IMR-90 (cell line): ENCODE measurements at places on chromosomes 6 and 20. TPM values are rescaled to one million over a fixed set of nuclear protein-coding genes. Genes with fewer than 3 reads are reported as not detected.

DNA sequence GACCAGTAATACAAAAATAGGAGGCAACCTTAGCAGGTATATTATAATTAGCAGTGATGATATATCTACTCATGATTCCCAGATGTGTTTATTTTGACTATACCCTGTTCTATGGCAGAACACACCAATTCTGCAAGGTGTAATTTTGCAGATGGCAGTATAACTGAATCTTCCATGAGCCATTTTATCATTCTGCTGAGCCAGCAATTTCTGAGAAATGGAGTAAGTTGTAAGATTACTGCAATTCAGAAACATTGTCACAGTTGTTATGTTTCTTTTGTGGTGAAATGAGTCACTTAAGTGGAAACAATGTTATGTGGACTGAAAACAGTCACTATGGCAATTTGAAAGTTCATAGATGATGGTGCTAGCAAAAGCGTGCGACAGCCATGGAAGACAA is 63.7 kb upstream of the RIMS1 start:
- DNase-seq, result no peak

GRCh38 chr6:129597023-129597713 is 112.8 kb downstream of the ARHGAP18 start:
- no peak for DNase-seq

DNA sequence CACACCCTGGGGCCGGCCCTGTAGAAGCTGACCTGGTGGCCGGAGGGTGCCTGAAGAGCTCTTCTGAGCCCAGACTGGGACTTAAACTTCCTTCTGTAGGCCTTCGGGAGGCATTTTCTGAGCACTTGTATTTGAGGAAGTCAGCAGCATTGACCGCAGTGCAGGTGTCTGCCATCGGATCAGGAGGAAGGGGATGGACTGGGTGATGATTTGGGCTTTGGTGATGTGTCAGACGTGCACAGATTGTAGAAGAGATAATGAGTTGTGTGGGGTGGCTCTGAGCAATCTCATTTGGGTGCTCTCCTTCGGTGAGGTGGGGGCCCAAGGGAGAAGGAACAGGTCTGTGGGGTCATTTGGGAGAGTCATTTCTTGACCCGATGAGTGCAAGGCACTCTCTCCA is 150.9 kb downstream of the ARID1B start:
- no peak for DNase-seq

DNA sequence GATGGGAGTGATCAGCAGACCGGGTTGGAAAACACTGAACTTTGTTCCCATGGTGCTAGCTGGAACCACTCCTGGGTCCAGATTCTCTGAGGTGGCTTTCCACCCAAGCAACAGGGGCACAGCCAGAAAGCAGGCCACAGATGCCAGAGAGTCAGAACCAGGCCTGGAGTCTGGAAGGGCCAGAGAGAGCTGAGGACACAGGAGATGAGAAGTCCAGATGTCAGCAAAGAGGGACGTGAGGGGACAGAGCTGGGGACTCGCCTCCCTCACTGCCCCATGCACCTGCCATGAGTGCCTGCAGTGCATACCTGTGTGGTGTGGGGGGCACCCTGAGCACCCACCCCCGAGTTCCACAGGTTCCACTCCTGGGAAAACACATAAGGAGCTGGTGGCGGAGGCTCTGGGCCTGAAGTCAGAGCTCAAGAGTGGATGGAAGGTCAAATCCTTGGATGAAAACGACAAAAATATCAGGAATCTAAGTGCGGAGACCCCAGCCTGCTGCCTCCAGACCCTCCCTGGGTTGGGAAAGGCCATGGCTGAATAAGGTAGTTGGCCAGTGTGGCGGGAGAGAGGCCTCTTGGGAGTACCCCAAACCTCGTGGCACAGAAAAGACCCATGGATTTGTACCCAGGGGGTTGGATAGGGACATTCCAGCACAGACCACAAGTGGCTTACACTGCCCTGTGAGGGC is 224.2 kb downstream of the SYNDIG1 start:
- DNase-seq, result no peak

GRCh38 chr6:127389706-127390105 is 46.3 kb upstream of the ECHDC1 start:
- no peak for DNase-seq

GRCh38 chr20:3699037-3699436 is 13.4 kb downstream of the SIGLEC1 start:
- DNase-seq, result no peak

- DNase-seq, result no peak
Measured at GRCh38 chr20:49918446-49918845, 3.1 kb upstream of the SPATA2 start.

The GABBR1 gene
- 5.9 and 6.9 TPM in 2 replicates for total RNA-seq

DNA sequence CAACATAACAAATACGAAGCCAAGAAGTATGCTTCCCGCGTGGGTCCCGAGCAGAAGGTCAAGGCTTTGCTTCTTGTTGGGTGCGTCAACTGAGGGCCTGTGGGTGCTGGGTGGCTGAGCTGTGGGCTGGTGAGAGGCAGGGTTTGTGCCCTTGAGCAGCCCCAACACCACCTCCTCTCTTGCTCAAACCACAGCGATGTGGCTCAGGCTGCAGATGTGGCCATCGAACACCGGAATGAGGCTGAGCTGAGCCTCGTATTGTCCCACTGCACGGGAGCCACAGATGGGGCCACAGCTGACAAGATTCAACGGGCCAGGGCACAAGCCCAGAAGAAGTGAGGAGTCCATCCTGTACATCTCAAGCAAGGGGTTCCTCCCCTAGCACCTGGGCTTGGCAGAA is 7.0 kb upstream of the PTPRA start:
- DNase-seq, result no peak

The BANF2 gene
- not detected in 2 replicates for total RNA-seq

GRCh38 chr6:135418040-135418760 is 79.3 kb downstream of the AHI1 start:
- no peak for DNase-seq

DNA sequence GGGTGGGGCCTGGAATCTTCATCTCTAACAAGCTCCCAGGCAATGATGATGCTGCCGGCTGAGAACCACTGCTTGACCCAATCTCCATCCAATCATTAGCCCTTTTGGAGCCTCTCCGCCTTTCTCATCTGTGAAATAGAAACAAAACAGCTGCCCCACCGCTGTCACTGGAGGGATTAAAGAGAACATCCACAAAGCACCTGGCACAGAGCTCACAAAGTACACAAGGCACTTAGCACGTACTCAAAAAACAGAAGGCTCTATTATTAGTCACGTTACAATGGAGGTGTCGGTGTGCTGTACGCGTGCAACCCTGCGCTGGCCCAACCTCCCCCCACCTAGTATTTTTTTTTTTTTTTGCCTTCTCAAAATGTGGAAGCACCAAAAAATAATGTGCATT is 213.5 kb upstream of the ARID1B start:
- no peak for DNase-seq

- DNase-seq, result no peak
Measured at GRCh38 chr6:75991941-75992340, 80.5 kb downstream of the IMPG1 start.

- DNase-seq, result no peak
Measured at GRCh38 chr6:154757352-154758050, 24.3 kb downstream of the SCAF8 start.

DNA sequence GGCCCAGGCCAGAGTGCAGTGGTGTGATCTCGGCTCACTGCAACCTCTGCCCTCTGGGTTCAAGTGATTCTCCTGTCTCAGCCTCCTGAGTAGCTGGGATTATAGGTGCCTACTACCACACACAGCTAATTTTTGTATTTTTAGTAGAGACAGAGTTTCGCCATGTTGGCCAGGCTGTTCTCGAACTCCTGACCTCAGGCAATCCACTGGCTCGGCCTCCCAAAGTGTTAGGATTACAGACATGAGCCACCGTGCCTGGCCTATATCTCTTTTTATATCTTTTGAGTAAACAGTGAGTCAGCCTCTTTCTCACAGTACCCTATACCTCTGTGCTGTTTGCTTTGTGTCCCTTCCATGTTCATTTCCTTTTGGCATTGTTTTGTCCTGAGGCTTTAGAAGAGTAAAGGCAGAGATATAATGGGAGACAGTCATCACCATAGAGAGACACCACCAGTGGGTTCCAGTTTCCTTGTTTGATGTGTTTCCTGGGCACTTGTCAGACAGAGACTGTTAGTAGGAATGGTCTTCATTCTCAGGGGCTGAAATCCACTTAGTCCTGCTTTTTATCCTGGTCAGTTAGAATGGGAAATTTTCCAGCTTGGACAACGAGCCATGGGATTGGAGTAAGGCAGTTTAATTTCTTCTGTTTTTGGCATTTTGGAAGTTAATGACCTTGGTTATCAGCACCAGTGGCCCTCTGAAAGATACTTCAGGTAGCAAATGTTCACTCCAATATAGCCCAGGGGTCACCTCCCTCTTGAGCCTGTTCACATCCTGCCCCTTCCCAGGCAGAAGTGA is 32.2 kb upstream of the ASXL1 start:
- peak; percentile 79 for DNase-seq

The ARMH2 gene
- total RNA-seq, result not detected in 2 replicates

DNA sequence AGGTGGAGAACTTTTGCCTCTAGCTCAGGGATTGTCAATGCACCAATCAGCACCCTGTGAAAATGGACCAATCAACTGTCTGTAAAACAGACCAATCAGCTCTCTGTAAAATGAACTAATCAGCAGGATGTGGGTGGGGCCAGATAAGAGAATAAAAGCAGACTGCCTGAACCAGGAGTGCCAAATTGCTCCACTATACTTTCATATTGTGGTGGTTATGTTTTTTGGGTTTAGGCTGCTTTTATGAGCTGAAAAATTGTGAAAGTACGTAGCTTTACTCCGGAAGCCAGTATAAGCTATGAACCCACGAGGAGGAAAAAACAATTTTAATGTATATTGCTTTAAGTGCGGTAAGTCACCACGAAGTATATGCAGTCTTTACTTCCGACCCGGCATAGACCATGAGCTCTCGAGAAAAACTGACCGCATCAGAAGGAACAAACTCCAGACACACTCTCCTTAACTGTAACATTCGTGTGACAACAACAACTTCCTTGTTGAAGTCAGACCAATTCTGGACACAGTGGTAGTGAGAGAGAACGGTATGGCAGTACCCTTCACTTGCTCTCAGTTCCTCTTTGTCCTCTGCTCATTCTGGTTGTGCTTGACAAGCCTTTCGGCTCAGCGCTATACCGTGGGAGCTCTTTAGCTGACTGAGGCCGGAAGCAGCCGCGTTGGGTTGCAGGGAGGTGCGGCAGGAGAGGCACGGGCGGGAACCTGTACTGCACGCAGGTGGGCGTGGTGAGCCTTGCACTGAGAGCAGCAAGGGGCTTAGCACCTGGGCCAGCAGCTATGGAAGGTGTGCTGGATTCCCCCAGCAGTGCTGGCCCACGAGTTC is 81.9 kb upstream of the E2F3 start:
- no peak for DNase-seq

- DNase-seq, result no peak
Measured at GRCh38 chr6:47804821-47805220, 23.0 kb downstream of the OPN5 start.

The FRK gene
- total RNA-seq, result under 0.01 TPM in 2 replicates

DNA sequence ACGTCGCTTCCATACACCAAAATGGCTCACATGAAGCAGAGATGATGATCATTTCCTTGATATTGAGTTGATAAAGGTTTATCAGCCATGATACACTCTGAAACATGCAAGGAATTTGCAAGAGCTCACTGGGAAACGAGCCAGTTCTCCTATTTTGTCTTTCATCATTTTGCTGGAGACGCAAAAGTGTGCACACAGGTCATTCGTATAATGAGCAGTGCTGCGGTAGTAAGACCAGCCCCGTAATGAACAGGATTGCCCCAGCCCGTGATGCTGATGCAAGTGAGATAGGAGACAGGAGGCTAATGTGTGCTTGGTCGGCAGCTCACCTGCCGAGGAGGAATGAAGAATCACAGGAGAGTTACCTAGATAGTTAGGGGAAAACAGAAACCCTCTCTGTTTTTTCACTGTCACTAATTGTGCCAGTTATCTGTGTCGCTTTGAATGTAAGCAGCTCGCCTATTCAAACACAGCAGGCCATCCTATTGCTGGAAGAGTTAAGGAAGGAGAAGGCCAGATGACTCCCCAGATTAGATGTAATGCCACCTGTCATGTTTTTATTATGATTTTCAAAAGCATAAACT is 391.8 kb downstream of the SAMD5 start:
- DNase-seq, result peak; percentile 18

DNA sequence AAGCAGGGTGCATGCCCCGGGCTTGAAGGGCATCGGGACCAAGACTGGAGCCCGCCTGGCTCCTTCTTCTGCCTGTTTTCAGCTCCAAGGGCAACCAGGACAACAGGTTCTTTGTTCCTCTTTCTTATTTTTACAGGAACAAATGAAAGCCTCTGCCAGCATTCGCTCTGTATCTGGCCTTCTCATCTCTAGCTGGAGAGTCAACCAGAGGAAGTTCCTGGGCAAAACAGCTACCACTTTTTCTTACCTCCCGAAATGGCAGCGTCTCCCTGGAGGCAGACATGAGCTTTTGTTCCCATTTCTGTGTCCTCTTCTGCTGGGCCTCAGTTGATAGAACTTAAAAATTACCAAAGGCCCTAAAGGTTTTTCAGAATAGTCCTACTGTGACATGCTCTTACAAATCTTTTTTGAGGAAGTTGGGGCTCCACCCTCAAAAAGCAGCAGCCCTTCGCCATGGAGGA is 74.1 kb upstream of the NAA20 start:
- DNase-seq, result no peak

GRCh38 chr6:170316071-170316470 is 9.5 kb downstream of the FAM120B start:
- DNase-seq, result peak; percentile 38

GRCh38 chr6:69791065-69791471 is 5.7 kb downstream of the LMBRD1 start:
- DNase-seq, result peak; percentile 4

DNA sequence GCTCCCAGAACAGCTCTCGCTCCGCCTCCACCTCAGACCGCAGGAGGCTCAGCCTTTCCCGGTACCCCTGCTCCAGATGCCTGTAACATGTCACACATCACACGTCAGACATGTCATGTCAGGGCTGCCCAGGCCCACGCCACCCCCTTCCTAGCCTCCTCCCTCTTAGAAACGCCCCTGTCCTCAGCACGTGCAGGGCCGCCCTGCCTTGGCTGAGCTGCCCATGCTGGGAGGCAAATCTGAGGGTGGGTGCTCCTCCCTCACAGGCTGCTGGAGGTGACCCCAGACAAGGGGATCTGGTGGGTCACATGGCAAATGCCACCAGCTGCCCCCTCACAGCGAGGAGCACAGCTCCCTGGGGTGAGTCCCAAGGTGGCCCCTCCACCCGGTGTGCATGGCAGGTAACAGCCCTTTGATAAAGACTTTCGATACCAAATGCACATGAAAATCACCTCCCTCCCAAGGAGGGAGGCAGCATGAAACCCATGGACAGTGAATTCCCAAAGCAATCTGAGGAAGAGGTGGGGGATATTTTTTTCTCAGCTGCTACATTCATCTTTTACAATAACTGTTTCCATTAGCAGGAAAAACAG is 84.1 kb downstream of the GINS1 start:
- no peak for DNase-seq
